ENCODE measurements at places on chromosomes 3 and 15.
A peak's percentile ranks its signal among the peaks of the same experiment; 100 is the strongest.

GRCh38 chr15:65383991-65384390 lies 6.2 kb upstream of the IGDCC3 start:
- no peak for DNase-seq

- DNase-seq, result no peak
Observed at GRCh38 chr3:123072152-123072551, 5.3 kb downstream of the PDIA5 start.

DNA sequence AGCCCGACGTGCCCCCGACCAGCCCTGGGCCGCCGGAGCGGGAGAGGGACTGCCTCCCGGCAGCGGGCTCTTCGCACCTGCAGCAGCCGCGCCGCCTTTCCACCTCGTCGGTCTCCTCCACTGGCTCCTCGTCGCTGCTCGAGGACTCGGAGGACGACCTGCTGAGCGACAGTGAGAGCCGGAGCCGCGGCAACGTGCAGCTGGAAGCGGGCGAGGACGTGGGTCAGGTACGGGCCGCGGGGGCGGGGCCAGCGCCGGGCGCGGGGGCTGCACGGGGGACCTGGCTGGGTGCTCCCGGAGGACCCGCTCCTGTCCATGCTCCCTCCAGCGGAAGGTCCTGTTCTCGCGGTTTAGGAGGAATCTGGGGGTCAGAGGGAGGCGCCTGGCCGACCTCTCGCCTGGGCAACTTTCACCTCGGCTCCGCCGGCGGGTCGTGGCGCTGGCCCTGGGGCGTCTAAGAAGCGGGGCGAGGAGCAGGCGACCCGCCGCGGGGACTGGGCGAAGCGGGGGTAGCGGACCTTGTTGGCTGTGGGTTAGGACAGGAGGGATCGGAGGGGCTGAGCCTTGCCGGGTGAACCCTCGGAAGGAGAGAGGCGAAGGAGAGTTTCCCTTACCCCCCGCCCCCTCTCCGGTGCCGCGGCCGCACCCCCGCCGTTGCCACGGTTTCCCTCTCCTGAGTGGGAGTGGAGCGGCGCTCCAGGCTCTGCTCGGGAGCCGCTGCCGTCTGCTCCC lies 682 bp downstream of the ITPKA start:
- no peak for DNase-seq

DNA sequence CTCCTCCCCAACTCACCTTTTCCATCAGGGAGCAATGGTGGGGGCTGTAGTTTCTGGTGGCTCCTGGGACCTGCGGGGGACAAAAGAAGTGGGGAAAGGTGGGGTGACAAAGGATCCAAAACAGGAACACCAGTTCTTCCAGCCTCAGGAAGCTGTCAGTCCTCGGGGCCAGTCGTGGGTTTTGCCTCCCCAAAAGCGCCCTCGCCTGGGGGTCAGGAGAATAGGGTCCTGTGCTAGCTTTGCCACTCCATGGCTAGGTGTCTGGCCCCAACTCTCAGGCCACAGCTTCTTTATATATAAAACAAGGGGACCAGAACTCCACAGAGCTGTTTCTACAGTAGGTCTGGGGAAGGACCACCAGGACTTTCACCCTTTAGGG lies 4.0 kb downstream of the CCDC9B start:
- no peak for DNase-seq

DNA sequence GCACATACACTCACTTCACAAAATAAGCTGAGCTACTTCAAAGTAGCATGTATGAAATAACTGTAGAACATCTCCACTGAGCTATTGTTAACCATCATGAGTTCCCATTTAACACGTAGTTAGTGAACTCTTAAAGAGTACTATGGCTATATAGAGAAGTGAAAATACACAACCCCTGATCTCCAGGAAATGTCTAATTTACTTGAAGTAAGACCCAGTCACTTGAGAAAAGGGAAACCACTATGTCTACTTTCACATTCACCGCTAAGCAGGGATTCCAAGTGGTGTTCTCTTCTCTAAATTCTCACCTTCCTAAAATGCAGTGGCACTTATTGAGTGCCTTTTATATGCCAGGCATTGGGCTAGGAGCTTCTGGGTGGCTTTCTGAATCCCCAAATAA lies 35.0 kb upstream of the COLQ start:
- DNase-seq, result no peak

DNA sequence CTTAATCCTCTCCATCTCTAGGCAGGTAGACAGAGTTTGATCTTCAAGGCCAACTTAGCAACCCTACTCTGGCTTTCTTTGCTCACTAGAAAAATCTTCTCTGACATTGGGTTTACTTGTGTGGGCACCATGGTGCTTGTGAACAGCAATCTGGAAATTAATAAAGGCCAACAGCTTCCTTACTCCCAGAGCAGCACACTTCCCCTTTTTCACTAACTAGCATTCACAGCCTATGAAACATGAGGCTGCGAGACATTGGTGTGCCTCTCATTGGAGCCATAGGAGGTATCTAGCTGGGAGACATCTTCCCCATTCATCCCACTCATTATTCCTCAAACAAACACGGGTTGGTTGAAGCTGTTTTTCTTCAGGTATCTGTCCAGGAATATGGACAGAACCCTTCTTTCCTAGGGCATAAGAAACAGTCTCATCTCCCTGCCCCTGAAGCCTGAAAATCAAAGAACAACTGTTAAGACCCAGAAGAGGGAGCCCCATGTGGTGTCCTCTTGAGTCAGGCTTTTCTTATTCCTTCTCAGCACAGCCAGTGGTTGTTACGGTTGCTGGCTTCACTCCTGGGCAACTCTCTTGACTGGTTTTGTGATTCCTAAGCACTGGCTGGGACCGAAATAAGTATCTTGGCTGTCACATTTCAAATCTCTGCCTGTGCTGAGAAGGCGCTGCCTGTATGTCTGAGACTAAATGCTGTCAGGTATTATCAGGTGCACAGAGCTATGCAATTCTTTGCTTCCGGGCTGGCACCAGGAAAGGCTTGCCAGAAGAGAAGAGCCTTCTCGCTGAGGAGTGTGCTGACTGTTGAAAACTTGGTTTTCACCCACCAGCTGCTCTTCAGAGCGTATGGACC lies 194.4 kb downstream of the FEZF2 start:
- DNase-seq, result no peak

GRCh38 chr15:33007303-33007855 lies 187.1 kb downstream of the FMN1 start:
- DNase-seq, result no peak

- no peak for DNase-seq
Observed at GRCh38 chr3:44029100-44029499, 212.6 kb upstream of the TOPAZ1 start.

DNA sequence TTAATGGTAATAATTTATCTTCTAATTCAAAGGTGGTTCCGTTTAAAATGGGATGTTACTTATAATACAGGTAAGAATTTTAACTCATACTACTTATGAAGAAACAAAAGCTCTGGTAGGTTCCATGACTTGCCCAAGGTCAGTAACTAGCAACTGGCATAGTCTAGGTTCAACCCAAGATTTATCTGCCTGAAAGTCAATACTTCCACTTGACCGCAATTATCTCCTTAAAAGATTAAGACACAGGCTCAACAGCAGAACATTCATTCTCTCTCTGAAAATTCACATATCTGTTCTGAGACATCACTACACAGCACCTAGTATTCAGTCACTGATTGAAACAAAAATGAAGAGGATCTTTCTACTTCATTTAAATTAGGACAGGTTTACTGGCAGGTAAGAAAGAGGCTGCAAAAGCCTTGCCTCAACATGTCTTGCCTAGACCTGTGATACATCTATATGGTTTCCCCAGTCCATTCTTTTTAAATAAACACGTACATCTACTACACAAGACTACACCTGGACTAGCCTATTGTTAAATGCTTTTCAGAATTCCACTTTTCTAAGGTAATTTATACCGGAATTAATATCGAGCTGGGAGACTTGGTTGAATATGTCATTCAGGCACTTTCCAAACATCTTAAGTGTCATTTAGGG lies 1.2 kb downstream of the CSNK1G1 start:
- peak; percentile 72 for DNase-seq

- no peak for DNase-seq
Observed at GRCh38 chr3:74415731-74416130, 198.7 kb downstream of the CNTN3 start.

GRCh38 chr15:33616475-33616874 lies 305.7 kb downstream of the RYR3 start:
- no peak for DNase-seq

- no peak for DNase-seq
Observed at GRCh38 chr3:28376424-28376823, 27.8 kb upstream of the AZI2 start.

DNA sequence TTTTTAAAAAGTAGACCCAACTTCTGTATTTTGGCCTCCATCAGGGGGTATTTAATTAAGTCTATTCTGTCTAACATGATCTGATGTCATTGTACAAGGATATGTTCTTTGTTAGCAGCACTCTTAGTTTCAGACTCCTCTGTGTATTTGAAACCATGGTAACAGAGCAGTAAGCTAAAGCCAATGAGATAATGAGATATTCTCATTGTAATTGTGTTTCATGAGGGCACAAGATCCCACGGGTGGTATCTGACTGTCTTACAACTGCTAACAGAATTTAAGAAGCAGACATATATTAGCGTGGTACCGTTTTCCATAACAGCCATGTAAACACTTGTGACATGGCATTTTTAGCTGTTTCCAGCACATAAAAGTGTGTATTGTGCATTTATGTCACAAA lies 251.2 kb upstream of the VEPH1 start:
- no peak for DNase-seq

DNA sequence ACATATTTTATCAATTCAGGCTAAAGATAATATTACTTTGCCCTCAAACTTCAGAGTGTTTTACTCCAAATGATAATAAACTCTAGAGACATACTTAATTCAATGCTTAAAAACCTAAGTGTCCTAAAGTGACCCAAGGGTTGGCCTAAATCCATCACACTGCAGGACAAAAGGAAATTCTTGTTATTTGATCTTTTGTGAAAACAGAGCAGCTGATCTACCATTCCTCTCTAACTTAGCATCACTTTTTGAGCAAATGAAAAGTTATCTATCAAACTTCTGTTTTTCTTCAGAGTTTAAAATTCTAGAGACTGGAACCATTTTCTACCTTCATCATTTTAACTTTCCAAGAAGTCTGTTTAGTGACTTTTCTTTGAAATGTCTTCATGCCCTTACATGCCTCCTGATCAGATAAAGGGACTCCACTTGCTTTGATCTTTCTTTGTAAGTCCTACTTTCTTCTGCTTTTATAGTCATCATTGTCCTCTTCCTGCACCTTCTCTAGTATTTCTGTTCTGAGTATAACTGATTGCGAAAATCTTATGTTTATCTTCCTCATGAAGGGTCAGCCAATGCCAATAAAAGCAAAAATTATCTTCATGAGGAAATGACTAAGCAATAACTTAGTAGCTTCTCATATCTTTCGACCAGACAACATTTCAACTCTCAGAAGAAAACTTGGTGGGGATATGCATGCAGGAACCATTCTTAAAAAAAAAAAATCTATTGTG lies 378.7 kb upstream of the TGFBR2 start:
- peak; percentile 63 for DNase-seq

- no peak for DNase-seq
Observed at GRCh38 chr3:126025862-126026261, 56.9 kb downstream of the ROPN1B start.

- no peak for DNase-seq
Observed at GRCh38 chr3:105686278-105686897, 182.4 kb downstream of the CBLB start.

GRCh38 chr3:198076722-198077308 lies 116.8 kb downstream of the LMLN start:
- DNase-seq, result no peak

DNA sequence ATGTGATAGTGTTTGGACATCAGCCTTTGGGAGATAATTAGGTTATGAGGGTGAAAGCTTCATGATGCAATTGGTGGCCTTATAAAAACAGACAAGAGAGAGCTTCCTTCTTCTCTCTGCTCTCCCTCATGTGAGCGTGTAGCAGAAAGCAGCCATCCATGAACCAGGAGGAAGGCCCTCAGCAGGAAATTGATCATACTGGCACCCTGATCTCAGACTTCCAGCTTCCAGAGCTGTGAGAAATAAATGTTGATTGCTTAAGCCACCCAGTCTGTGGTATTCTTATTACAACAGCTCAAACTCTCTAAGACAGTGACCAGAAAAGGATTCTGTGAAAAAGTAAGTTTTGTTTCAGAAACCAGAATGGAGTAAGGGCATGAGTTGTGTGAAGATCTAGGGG lies 13.3 kb downstream of the STAC start:
- DNase-seq, result no peak

- DNase-seq, result no peak
Observed at GRCh38 chr3:151410891-151411559, 26.5 kb upstream of the P2RY12 start.

- DNase-seq, result peak; percentile 59
Observed at GRCh38 chr3:188194332-188194731, 40.4 kb downstream of the LPP start.

DNA sequence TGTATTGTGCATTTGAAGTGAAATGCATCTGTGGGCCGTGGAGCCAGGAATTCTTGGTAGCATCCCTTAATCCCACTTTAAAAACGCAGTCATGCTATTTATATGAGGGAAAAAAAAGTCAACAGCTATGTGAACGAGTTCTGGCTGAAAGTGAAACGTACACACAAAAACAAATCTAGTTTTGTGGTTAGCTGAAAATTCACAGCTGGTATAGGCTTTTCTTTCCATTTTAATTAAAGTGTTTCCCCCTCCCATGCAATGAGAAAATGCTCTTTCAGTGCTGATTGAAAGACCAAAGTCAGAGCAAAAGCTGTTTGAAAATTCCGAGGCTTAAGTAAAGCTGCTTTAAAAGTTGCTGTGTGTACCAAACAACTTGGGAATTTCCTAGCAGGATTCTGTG lies 297.4 kb downstream of the PLCL2 start:
- DNase-seq, result no peak

DNA sequence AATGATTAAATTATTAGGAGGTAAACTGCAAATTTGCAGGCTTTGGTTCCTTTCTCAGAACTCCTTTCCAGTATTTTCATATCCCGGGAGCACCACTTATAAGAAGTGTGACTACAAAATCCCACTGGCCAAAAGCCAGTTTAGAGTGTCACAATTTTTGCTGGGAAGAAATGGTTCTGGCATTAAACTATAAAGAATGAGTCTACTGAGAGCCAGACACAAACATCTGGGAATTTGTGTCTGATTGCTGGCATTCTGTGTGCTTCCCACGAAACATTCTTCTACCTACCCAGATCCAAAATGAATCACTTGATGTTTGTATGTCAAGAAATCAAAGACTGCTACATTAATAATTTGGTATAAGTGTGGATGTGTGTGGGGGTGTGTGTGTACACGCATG lies 82.8 kb downstream of the DUT start:
- no peak for DNase-seq

- no peak for DNase-seq
Observed at GRCh38 chr3:153061938-153062528, 100.0 kb upstream of the RAP2B start.

DNA sequence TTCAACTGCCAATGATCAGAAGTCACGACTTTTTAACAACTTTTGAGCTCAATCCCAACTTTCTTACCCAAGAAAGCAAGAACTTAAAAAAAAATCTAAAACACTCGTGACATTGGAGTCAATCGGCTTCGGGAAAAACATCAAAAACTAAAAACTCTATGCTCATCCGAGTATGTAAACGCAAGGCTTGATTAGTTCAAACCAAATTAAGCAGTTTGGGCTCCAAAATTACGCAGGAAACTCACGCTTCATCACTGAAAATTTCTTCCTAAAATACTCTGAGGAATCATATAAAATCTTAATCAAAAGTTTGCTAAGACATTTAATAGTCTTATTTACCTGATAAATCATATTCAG lies 1.6 kb downstream of the TRA2B start:
- DNase-seq, result no peak

GRCh38 chr3:53555068-53555588 lies 60.7 kb downstream of the CACNA1D start:
- DNase-seq, result no peak

- no peak for DNase-seq
Observed at GRCh38 chr3:115218859-115219258, 71.8 kb upstream of the ZBTB20 start.
